NCI-H1048 (cell line): ENCODE measurements at places on chromosomes 16 and 17.

- no peak for DNase-seq
These were observed 236.7 kb upstream of the TOX3 start for GRCh38 chr16:52783616-52784015.

DNA sequence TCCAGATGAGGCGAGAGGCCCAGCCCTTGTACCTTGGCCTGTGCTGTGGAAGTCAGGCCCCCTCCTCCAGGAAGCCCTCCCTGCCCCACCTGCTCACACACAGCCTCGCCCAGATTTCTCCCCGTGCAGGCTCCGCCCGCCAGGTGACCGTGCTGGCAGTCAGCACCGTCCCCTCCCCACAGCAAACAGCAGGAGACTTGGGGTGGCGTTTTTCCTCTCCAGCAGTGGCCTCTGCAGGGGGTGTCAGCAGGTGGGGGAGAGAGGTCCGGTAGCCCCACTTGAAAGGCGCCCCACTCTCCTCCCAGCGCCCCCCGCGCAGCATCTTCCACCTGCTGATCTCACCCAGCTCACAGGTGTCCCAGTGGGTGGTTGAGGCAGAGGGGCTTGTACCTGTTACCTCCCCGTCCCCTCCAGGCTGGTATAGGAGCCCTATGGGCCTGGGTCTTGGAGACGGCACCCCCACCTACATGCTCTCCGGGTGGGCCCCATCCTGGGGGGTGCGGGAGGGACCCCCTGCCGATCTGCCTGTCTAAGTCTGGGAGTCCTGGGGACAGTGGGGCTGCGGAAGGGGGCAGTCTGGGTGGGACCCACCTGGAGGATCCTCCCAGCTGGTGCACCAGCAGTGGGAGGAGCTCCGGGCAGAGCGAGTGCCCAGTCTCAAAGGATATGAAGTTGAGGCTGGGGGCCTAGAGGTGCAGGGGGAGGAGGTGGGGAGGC, 4.2 kb upstream of the C1QTNF8 start:
- DNase-seq, result no peak

DNA sequence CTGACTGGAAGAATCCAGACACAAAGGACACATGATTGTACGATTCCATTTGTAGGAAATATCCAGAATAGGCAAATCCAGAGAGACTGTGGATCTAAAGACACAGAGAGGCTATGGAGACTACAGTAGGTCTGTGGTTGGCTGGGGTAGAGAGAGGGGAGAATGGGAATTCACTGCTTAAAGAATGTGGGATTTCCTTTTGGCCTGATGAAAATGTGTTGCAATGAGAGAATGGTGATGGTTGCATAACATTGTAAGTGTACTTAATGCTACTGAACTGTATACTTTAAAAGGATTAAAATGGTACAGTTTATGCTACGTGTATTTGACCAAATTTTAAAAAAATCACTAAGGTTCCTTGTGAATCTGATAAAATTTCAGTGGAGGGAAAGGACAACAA, 62.1 kb downstream of the GPRC5B start:
- no peak for DNase-seq

- no peak for DNase-seq
These were observed 15.7 kb downstream of the CCDC42 start for GRCh38 chr17:8728971-8729370.

GRCh38 chr17:40105861-40106759, 5.7 kb upstream of the NR1D1 start:
- no peak for DNase-seq

DNA sequence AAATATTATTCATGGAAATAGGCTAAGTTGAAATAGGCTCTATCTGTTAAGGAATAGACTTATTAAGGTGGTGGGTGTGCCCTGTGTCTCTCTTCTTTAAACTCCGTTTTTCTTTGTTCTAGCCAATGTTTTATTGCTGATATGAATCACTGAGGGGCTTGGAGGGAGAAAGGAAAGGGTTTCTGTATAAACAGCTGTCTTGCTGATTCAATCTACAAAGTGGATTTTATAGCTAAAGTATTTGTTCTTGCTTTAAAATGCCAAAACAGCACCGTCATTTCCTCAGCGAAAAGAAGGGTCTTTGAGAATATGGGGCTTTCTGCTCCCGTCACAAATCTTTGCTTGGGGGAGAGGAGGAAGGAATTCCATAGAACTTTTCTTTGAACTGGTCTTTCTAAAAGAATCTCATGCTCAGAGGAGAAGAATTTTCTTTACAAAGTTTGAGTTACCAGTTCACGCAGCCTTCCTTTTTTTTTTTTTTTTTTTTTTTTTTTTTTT, 39.3 kb downstream of the MSI2 start:
- no peak for DNase-seq

DNA sequence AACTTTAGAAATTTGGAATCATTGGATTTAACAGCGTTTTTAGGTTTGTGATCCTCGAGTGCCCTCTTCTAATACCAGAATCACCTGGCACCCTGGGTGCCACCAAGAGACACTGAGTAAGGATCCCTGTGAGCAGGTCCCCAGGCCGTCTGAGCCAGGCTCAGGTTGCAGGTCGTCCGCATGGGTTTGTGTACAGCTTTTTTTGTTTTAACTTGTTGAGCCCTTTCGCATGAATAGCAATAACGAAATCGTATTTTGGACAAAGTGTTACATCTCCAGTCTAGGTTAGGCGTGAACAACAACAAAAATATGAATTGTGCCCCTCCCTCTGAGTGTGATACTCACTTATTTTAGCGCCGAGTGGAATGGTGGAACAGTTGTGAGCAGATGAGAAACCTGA, 10.9 kb downstream of the USP10 start:
- no peak for DNase-seq

DNA sequence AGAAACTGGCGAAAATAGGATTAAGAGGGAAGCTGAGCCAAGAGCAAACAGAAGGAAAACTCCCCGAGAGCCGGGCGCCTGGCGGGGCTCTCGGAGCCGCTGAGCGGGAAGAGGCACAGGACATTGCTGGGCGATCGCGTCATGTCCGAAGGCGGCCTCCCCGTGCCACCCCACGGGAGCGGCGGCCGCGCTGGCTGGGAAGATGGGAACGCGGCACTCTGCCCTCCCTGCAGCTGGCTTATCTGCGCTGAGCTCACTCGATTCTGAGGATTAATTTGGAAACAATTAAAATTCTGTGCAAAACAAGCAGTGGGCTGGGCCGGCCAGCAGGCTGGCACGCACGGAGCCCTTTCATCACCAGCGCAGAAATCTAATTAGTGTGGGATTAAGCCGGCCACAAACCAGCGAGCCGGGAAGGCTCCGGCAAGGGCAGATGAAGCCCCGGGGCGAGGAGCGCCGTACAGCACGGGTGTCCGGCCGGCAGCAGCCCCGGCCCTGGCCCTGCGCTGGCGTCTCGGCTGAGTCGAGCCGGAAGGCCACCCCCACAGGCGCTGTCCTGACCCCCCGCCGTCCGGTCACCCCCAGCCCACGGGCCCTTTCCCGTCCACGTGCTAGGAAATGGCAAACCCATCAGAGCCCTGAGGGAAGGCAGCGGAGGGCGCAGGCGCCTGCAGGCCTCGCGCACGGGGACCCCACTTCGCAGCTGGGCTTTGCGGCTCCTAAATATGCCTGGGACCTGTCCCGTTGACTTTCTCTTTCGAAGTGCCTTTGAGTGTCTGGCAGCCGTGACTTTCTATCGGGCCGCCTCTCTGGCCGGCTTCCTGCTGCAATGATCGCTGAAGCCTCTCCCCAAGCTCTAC, 37.9 kb downstream of the SOX8 start:
- no peak for DNase-seq

DNA sequence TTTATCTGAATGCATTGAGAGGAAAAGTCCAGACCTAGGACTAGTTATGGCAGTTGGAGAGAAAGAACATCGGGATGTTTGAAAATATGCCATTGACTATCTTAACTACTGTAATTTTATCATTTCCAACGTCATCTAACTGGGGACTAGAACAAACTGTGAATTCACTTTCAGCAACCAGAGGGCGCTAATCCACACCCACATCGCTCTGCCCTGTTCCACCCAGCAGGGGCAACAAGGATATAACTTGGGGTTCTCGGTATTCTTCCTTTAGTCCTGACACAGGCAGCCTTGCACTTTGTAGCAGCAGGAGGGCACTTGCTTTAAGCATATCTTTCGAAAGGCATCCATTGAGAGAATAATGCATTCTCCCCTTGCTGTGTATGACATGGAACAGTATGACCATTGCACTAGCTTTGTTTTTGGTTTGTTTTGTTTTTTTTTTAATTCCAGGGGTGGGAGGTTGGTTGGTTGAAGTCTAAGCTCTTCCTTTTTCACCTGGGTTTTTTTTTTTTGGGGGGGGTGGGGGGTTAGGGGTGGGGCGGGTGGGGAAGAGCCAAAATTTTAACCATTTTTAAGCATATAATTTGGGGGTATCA, 31.5 kb downstream of the SIAH1 start:
- DNase-seq, result no peak

GRCh38 chr17:9792181-9792840, 919 bp upstream of the DHRS7C start:
- no peak for DNase-seq

GRCh38 chr16:73043828-73044467, 4.0 kb downstream of the ZFHX3 start:
- DNase-seq, result no peak

DNA sequence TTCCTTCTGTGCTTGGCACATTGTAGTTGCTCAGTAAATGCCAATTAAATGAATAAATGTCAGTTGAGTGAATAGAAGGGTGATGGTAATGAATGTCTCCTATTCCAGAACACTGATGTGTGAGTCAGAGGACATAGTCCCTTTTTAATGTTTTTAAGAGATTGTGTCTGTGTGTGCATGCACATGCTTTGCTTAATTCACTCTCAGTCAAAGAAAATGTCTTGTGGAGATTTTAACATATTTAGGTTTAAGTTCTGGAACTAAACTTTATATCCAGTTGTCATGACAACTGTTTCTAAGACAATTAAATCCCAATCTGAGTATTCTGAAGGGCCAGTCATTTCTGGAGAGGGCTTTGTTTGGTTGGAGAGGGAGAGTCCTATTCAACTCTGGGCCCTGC, 255.3 kb upstream of the CDH11 start:
- no peak for DNase-seq

GRCh38 chr17:78748730-78749317, 33.2 kb downstream of the CYTH1 start:
- no peak for DNase-seq

DNA sequence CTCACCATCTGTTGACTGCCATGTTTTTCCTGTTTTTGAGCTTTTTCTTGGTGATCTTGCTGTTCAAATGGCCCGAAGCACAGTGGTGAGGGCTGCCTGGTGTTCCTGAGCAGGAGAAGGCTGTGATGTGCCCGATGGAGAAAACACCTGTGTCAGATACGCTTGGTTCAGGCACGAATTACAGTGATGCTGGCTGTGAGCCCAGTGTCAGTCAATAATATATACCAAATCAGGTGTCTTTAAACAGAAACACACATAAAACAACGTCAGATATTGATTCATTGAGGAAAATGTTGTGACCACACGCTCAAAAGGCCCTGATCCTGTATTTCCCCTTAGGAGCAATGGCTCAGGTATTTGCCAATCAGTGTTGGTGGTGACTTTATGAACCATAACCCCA, 111.7 kb downstream of the SDR42E1 start:
- no peak for DNase-seq

- no peak for DNase-seq
These were observed 2.0 kb upstream of the ORAI3 start for GRCh38 chr16:30946671-30947540.

DNA sequence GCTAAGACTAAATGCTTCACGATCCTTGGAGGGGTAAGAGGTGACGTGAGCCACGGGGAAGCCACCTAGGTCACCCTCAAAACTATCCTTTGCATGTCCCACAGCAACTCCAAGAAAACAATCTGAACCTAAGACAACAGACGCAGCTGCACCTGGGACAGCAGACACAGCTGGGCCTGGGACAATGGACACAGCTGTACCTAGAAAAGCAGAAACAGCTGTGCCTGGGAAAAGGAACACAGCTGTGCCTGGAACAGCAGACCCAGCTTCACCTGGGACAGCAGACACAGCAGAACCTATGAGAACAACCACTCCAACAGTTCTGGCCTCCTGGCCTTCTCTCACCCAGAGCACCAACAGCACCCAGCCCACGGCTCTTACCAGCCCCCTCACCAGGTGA, 11.7 kb upstream of the CD300LD start:
- DNase-seq, result no peak

DNA sequence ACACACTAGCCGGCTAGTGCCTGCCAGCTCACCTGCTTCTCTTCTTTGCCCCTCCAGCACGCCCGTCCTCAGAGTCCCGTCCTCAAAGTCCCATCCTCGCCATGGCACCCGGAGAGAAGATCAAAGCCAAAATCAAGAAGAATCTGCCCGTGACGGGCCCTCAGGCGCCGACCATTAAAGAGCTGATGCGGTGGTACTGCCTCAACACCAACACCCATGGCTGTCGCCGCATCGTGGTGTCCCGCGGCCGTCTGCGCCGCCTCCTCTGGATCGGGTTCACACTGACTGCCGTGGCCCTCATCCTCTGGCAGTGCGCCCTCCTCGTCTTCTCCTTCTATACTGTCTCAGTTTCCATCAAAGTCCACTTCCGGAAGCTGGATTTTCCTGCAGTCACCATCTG, 3.6 kb downstream of the SCNN1G start:
- no peak for DNase-seq

DNA sequence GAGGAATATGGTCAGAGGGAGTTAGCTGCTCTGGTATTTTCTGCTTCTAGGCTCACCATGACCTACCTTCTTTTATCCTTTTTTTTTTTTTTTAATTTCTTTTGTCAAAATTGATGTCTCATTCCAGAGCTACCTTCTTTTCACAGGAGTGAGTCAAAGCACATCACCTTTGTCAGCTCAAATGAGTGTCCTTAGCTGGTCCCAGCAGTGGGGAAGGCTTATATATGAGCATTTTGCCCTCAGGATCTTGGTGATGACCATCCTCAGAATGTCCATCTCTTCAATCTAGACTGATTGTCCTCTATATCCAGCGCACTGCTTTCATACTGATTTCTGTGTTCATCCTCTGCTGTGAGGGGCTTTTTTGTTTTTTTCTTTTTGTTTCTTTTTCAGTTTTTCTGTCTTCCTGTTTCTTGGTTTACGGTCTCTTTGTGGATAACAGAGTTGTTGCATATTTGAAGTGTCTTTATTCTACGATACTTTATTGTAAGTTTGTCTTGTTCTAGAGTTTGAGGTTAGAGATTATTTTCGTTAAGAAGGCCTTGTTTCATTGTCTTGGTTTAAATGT, 24.9 kb downstream of the CBFB start:
- no peak for DNase-seq

DNA sequence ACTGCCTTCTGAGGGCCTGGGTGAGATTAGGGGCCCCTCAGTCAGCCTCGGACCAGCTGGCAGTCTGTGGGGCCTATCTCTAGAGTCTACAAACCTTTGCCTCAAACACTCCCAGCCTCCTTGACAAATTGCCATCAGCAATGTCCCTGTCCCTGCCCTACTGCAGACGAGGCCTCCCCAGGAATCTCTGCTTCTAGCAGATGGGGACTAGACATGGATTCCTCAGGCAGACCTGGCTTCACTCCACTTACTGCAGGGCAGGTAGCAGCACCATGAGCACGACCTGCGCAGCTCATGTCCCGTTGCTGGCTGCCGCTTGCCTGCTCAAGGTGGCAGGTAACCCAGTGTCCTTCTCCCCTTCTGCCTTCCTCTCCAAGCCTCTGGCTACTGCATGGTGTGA, 49.1 kb downstream of the PLD6 start:
- no peak for DNase-seq

- no peak for DNase-seq
These were observed 74.8 kb downstream of the HS3ST2 start for GRCh38 chr16:22888791-22889190.

- DNase-seq, result peak; percentile 70
These were observed 743 bp downstream of the WIPI1 start for GRCh38 chr17:68456339-68457167.

- no peak for DNase-seq
These were observed 1.9 kb downstream of the CDH11 start for GRCh38 chr16:65119901-65120401.
